Inflammatory macrophage (primary cell): ENCODE measurements at places on chromosomes 12 and 14.

DNA sequence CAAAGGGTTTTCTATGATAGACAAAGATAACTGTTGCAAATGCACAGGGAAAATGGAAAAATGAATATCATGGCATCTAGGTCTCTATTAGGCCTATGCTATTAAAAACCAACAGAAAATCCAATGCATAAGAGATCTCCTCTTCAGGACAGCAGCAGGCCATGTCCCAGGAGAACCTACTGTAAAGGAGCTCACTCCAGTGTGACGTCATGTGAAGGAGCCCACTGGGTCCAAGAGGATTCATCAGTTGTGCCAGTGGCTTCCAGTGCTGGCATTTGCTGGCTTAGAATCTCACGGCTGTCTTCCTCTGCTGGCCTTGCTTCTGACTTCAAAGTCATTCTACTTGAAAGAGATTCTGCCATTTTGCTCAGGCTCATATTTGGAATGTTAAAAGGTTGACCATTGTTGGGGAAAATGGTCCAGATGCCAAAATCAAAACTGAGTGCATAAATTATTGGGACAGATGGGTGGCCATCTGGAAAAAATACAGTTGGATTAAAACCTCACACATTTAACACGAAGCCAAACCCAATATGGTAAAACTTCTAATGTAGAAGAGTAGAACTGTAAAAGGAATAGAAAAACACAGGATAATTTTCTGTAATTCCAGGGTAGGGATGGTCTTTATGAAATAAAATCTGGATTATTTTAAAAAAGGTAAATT, 75.4 kb upstream of the ARID2 start:
- no peak for DNase-seq

DNA sequence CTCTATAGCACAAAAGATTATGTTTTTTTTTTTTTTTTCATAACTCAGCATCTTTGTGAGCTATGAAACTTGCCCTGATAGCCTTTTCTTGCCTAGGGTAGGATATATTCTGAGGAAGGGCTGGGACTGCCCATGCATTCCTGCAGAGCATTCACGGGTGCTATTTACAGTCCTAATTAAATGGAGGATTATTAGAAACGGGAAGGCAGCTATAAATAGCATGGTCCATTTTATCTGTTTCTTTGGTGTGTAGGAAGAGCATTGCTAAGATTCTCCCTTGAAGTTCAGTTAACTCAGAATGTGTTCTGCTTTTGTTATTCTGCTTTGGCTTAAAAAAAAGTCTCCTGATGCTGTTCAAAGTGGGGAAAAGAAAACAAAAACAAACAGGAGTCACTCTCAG, 630.9 kb downstream of the DIO2 start:
- DNase-seq, result no peak

DNA sequence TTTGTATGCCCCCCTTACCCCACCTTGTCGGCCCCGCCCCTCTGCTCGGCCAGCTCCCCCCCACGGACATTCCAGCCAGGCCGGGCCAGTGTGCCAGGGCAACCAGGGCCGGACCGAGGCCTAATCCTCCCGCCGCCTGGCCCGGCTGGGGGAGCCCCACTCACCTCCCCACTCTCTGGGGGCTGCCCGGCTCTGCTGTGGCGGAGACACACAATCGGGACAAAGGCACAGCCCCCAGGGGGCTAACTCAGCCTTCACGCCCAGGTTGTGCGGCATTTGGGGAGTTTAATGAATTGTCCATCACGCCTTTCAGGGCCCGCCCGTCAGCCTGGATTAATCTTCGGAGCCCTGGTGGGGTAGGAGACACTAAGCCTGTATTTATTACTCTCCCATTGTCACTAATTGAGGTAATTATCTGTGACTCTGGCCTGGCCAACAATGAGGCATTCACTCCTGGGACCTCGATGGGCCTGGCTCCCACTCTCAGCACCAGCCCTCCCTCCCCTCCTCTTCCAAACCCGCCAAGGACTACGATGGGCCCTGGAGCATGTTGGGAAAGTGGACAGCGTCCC, 8.7 kb downstream of the WNT1 start:
- DNase-seq, result no peak

DNA sequence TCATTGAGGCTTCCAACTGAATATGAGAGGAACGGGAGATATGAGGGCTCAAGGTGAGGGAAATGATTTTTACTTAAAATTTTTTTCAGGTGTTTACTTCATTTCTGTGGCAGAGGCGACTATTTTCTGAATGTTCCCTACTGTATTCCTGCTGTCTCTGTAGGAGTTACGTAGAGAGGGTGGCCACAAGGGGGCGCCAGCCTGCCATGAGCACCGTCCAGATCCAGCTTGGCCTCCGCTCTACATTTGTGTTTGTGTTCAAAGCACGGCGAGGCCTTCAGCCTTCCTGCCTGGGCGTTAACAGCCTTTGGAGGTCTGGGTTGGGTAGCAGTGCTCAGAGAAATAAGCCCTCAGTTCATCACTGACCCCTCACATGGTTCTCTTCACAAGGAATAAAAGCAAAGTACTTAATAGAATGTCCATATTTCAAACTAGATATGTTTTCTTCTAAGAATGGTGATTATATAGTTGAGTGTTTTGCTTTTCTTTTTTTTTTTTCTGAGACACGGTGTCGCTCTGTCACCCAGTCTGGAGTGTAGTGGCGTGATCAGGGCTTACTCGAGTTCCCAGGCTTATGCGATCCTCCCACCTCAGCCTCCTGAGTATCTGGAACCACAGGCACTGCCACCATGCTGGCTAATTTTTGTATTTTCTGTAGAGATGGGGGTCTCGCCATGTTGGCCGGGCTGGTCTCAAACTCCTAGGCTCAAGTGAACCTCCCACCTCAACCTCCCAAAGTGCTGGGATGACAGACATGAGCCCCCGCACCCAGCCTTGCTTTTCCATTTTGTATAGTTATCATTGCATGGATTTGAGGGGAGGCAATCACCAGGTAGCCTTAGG, 22.3 kb downstream of the CKB start:
- peak; percentile 66 for DNase-seq

- DNase-seq, result no peak
These were observed 1934.2 kb upstream of the SEL1L start for GRCh38 chr14:83467811-83468210.

DNA sequence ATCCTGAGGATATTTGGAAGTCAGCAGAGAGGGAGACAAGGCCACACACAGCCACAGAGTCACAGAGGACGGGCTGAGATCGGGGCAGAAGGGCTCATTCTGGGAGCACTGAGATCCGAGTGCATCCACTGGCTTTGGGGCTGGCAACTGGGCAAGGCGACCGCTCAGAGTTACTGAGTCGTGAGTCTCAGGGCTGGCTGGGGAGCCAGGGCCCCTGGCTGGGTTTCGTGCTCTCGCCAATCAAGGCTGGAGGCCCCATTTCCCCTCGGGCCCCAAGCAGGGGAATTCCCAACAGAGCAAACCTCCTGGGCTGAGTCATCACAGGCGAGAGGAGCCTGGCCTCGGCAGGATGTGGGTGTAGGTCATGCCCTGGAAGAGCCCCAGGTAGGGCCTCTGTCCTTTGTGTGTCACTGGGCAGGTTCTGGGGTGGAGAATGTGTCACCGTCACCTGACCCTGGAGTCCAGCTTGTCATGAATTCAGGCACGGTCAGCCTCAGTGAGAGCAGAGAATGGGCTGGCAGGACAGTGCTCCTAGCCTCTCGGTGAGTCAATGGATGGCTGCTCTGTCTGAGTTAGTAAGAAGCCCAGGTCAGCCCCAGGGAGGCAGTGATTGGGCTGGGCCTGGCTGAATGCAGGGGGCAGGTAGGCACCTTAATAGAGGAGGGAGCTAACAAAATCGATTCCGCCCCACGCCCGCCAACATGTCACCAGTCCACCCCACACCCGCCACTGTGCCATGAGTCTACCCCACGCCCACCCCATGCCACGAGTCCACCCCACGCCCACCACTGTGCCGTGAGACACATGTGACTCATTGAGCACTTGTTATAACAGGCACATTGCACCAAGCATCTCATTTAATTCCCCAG, 16.9 kb downstream of the ASB2 start:
- DNase-seq, result peak; percentile 96

GRCh38 chr14:103064978-103065377, 7.6 kb upstream of the CDC42BPB start:
- no peak for DNase-seq

DNA sequence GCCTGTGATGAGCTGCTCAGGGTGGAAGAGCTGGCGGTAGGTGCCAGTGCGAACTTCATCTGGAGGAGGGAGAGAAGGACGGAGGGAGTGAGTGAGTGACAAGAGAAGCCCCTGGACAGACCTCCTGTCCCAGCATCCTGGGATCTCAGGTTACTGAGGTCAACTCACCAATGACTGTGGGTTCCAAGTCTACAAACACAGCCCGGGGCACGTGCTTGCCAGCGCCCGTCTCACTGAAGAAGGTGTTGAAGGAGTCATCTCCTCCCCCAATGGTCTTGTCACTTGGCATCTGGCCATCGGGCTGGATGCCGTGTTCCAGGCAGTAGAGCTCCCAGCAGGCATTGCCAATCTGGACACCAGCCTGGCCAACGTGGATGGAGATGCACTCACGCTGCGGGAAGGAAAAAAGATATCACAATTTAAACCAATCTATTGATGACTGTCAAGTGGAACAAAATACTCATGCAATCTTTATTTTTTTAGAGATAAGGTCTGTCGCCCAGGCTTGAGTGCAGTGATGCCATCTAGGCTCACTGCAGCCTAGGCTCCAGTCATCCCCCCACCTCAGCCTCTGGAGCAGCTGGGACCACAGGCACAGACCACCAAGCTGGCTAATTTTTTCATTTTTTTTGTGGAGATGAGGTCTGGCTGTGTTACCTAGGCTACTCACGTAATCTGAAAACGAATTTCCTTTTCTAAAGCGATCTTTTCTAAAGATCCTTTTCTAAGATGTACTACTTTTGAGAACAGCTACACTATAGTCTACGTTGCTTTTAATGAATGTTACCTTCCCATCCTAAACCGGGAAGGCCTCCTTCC, 1.7 kb downstream of the TUBA1B start:
- DNase-seq, result no peak

DNA sequence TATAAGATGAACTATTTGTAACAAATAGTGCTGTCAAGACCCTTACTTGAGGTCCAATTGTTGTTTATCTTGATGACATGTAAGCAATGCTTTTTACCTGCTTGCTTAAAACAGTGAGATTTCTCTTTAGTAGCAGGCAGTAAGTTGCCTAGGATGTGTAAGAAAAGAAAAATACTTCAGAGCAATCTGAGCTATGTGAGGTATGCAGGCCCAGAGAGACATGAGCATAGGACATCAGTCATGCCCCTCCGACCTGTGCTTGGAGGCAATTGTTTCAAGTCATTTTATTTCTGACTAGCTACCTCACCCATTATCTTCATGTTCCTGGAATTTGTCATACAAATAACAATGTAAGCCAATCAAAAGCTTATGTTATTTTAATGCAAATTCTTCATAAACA, 930.6 kb upstream of the FBXO33 start:
- DNase-seq, result no peak

- no peak for DNase-seq
These were observed at the start of gene PLEKHD1 for GRCh38 chr14:69484444-69485314. PLEKHD1 (plus strand) TSS chr14:69484728; CDS start chr14:69484966, 238 bp downstream.

DNA sequence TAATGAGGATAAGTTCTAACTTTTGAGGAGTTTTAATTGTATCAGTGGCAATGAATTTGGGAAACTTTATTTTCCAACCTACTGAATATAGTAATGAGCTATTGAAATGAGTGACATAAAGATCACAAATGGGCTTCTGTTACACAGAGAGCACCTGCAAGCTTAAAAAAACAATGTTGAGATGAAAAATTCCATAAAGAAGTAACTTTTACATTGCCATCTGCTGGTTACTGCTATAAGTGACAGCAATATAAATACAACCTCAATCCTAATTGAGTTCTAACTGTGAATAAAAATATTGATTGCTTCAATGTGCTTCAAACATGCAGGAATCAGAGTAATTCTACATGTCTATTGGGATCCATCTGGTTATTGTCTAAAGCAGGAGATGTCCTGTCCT, 14.2 kb downstream of the WIF1 start:
- DNase-seq, result no peak

DNA sequence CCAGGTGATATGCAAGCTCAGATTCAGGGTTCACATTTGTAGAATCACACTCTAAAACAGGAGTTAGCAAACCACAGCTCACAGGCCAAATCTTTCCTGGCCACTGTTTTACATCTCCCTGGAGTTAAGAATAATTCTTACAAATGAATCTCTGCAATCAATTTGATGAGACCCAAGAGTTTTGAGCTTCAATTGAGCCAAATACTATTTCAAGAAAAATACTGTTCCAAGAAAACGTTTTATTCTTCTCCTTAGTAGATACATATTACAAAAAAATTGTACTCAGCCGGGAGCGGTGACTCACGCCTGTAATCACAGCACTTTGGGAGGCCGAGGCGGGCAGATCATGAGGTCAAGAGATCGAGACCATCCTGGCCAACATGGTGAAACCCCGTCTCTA, 2.5 kb downstream of the PTGDR start:
- DNase-seq, result no peak

GRCh38 chr12:38116968-38117367, 199.6 kb upstream of the ALG10B start:
- no peak for DNase-seq

- DNase-seq, result no peak
These were observed 9.2 kb downstream of the ATF7 start for GRCh38 chr12:53616950-53617349.

DNA sequence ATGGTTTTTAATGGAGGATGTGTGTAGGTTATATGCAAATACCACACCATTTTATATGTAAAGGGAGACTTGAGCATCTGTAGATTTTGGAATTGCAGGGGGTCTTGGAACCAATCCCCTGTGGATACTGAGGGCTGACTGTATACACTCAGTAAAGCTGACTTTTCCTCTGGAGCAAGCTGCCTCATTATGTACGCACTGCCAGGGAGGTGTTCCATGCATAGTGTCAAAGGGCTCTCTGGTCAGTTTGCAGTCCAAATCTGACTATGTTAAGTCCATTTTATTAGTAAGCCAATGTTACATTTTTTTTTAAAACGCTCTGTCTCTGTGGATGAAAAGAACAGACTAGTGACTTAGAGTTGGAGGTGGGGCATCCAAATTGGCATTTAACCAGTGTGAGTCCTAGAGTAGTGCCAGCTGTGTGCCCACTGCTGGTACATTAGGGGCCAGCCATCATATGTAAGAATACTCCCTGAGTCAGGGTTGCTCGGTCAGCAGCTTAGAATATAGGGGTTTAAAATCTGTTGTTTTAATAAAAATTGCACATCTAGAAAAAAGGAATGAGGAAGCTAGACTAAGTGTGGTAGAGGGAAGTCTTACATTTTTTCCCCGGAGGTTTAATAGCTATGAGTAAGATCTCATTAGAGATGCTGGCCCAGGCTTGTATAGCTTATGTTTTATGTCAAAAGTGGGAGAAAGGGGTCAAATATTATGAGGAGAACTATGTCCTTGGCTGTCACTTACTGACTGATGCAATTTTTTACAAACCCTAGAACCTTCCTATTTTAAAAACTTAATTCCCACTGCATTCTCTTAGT, 87.0 kb downstream of the TESC start:
- DNase-seq, result no peak
